GM12891 (cell line): ENCODE measurements at places on chromosomes 7 and 10.

DNA sequence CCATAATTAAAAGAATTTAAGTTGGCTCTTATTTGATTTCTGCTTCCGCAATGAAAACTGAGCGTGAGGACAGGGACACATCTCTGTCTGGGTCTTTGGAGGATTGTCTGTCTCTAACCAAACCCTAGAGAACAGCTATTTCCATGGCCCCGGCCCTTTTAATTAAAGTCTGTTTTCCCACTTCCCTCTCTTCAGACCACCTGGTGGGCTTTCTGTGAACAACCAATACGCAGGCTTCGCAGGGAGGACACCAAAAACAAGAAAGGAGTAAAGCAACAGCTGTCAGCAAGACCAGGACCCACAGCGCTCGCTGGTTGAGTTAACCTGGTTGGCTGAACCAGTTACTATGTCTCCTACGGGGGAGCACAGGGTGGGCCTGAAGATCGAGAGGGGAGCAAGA lies 217.1 kb upstream of the FRMD4A start:
- no peak for DNase-seq

DNA sequence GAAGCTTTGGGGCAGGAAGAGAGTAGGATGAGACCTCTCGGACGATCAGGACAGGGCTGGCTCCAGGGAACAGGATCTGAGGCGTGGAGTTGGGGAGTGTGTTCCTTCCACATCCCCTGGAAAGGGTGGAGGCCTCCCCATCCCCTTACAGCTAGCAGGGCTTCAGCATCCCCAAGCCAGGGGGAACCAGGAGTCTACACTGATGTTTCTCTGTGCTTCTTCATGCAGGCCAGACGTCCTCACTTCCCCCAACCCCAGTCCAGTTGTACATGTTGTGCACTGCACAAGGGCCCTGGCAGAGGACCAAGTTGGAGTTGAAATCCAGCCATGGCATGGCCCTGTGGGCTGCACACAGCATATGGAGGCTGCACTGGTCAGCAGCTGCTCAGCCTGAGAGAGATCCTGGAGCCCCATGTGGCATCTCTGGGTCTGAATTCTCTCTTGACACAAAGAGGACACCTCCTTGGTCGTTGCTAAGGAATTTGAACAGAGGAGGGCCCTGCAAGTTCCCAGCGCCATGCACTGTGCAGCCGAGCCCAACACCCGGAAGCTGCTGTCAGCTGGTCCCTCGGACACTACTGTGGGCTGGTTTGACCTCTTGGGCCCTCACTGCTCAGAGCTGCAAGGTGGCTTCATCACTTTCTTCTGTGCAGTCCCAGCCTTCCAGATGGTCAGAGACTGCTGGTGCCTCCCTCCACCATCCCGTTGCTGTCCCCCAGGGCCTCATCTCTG lies 181.1 kb downstream of the DNAJB6 start:
- DNase-seq: no peak

DNA sequence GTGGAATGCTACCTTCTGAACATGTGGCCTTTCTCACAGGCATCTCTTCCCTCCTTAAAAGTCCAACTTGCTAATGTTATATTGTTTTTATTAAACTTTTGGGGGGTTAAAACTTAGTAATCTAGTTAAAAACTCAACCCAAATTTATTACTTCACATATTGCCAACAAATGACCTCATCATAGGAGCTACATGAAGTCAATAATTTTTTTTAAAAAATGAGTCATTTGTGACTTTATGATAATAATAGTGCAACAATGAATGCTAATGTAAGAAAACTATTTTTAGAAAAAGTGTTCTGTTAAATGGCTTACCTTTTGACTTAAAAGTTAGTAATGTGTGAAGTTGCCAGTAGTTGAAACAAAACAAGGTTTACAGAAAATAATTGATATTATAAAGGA lies 325.9 kb upstream of the FZD1 start:
- no peak for DNase-seq

DNA sequence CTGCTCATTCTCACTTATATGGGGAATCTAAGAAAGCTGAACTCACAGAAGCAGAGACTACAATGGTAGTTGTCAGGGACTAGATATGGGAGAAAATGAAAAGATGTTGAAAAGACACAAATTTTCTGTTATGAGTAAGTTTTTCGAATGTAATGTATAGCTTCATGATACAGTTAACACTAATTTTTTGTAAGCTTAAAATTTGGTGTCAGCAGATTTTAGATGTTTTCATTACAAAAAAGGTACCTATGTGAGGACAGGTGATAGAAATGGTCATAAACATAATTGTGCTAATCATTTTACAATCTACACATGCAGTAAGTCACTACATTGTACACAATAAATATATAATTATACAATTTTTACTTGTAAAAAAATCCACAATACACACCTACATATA lies 286.6 kb downstream of the ZNF33B start:
- DNase-seq: no peak

DNA sequence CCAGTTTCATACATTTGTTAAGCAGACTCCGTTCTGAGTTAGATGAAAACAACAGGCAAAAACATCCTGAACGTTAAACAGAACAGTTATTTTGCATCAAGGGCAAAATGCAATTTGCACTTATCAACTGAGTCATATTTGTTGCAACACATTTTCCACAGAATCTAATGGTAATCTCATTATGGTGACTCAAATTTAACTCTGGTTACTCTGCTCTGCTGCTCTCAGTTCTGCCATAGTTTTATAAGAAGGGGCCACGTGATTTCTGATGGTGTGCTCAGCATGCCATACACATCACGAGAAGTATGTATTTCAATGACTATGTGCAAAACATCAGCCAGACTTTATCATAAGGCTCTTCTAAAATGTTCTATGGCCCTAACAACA lies 148.8 kb downstream of the CHCHD3 start:
- DNase-seq: no peak

- no peak for DNase-seq
These were observed 48.1 kb downstream of the CCNY start for GRCh38 chr10:35384265-35384868.

- DNase-seq: no peak
These were observed 33.5 kb downstream of the ASZ1 start for GRCh38 chr7:117393781-117394180.

GRCh38 chr7:148962823-148963582 lies 65.3 kb downstream of the PDIA4 start:
- DNase-seq: no peak

GRCh38 chr7:18497082-18497481 lies 1.5 kb downstream of the HDAC9 start:
- no peak for DNase-seq

DNA sequence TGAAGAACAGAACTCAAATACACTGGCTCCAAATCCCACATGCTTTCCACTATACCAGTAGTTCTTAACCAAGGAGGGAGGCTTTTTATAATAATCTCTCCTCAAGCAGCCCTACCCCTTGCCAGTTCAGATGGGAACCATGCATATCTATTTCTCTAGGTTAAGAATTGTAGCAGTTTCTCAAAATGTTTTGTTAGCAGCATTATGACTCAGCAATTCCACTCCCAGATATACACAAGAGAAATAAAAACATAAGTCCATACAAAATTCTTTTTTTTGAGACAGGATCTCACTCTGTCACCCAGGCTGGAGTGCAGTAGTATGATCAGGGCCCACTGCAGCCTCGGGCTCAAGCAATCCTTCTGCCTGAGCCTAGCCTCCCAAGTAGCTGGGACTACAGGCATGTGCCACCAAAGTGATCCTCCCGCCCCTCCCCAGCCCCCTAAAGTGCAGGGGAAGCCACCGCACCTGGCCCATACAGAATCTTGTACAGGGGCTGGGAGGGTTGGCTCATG lies 18.1 kb downstream of the YWHAG start:
- DNase-seq: no peak

GRCh38 chr10:95660283-95660682 lies 3.8 kb upstream of the ALDH18A1 start:
- DNase-seq: no peak

DNA sequence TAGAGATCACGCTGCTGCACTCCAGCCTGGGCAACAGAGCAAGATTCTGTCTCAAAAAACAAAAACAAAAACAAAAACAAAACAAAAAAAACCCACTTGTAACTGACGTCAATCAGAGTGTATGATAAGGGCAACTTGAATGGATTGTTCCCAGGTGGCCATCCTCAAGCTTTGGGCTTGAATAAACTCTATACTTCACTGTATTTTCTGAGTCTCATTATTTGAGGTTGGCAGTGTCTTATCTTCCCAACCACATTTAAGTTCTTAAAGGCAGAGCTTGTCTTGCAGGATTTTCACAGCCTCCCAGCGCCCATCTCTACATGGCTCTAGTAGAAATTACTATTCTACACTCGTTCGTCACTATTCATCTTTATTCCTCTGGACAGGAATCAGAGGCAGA lies 5.1 kb upstream of the OAT start:
- no peak for DNase-seq

GRCh38 chr7:157122800-157123495 lies 15.8 kb upstream of the UBE3C start:
- no peak for DNase-seq

- no peak for DNase-seq
These were observed 18.5 kb upstream of the SEM1 start for GRCh38 chr7:96728139-96728538.

DNA sequence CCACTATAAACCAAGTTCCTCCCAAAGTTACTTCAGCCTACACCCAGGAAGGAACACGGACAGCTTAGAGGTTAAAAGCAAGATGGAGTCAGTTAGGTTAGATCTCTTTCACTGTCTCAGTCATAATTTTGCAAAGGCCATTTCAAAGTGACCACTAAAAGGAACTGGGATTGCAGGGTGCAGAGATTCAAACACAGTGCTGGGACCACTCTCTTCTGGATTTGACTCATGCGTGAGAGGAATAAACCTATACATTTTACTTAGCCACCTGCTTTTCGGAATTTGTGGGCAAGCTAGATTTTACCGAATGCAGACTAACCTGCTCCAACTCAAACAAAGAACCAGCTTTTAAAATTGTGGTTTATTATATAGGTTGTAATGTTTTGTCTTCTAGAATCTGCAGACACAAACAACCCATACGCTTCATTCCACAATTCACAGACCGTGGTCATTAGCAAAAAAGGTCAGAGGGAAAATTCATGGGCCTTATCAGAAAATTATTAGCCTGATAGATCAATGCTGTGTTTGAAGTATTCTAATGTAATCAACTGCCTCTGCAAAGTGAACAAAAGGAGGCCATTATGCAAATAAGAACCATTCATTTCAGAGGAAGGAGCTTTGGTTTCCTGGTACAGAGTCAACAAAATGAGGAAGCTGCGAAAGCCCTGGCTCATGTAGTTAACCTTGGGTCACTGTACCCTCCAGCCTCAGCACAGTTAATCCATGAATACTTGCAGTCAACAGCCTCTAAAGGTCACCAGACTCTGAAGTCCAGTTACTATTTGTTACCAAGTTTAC lies 342.7 kb upstream of the KLF6 start:
- no peak for DNase-seq

GRCh38 chr7:15041226-15041625 lies 138.7 kb upstream of the DGKB start:
- DNase-seq: no peak

DNA sequence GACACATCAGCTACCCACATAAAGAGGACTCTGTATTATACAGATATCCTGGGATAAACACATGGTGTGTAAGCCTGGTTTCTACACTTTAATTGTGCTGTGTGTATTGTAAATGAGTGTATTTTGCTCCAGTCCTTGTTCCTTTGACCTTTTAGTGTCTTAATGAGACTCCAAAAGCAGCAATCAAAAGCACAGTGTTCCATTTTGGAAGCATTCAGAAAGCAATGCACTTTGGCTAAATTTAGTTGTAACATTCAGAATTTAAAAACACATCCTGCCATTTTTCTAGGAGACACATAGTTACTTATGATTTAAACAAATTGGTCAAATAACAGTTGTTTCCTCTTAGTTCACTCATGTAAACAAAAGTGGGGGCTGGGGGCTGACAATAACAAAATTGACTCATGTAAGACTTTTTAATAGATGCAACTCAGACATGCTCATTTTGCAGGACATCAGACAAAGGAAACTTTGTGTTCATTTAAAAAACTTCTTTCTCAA lies 122.2 kb downstream of the GPR37 start:
- no peak for DNase-seq

DNA sequence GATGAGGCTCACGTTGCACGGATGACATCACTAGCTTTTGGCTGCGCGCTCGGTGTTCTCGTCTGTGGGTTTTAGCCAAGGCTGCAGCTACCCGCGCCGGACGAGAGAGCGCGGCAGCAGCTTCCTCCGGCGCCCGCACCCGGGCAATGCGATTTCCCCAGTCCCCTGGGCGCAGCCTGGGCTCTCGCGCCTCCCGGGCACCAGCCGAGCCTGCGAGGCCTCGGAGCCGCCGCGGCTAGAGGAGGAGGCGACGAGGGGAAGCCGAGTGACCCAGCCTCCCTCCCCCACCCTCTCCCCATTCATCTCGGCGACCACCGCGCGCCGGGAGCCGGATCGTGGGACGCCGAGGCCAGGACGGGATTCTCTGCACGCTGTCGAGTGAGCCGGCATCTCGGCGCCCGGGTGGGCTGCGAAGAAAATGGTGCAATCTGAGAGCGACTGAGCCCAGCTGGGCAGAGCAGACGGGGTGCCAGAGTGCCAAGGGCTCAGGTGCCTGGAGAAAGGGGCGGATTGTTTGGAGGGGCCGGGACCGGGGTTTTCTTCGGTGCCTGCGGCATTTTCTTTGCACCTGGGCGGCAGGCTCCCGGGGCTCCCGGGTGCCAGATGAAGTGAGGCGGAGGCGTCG lies 1.2 kb upstream of the TMEM178B start:
- peak; percentile 25 for DNase-seq

GRCh38 chr7:82697897-82698296 lies 254.3 kb upstream of the CACNA2D1 start:
- DNase-seq: no peak

- no peak for DNase-seq
These were observed 209.7 kb downstream of the ABCA13 start for GRCh38 chr7:48380921-48381320.

GRCh38 chr7:129858490-129858889 lies 94.3 kb downstream of the UBE2H start:
- DNase-seq: no peak

DNA sequence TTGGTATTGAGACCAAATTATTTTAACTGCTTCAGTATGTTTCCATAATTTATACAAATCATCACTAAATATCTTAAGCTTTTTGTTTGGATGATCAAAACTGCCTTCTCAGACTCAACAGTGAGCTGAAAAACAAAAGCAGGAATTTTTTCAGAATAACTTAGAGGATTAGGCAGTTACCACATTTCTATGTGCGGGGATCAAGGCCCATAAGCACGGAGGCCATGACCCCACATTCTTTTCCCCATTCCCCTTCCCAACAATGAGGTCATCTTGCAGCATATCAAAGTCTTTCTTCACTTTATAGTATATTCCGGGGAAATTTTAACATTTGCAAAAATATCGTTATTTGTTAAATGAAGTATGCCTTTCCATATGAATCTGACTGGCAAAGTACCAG lies 125.8 kb downstream of the ELMO1 start:
- no peak for DNase-seq

GRCh38 chr10:60809157-60809556 lies 30.9 kb downstream of the CDK1 start:
- DNase-seq: no peak

- DNase-seq: no peak
These were observed 590.7 kb upstream of the STEAP1 start for GRCh38 chr7:89563597-89563996.

- no peak for DNase-seq
These were observed at the start of gene FAM180A for GRCh38 chr7:135748770-135749169. FAM180A (minus strand) TSS chr7:135748813; CDS start chr7:135748580, 233 bp downstream.
